Inflammatory macrophage (primary cell): ENCODE measurements at places on chromosomes 12 and 14.

DNA sequence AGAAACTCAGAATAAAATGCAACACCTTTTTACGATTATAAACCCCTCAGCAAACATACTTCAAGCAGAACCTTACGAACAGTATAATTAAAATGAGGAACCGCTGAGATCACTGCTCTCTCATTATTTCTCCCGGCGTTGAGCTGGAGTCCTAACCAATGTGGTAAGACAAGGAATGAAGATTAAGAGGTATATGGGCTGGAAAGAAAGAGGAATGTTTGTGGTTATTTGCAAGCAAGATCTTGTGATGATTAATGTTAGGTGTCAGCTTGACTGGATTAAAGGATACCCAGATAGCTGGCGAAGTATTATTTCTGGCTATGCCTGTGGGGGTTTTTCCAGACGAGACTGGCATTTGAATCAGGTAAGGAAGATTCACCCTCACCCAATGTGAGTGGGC is 10.3 kb upstream of the ZNF84 start:
- DNase-seq, result no peak

- DNase-seq, result no peak
These were observed 15.0 kb downstream of the EVL start for GRCh38 chr14:100080206-100080605.

- peak; percentile 34 for DNase-seq
These were observed 15.9 kb downstream of the PLEKHG3 start for GRCh38 chr14:64720131-64720576.

GRCh38 chr14:24332268-24332993 is 2.4 kb downstream of the ADCY4 start:
- DNase-seq, result peak; percentile 73

GRCh38 chr12:55711786-55712553 is 3.9 kb upstream of the BLOC1S1 start:
- no peak for DNase-seq

DNA sequence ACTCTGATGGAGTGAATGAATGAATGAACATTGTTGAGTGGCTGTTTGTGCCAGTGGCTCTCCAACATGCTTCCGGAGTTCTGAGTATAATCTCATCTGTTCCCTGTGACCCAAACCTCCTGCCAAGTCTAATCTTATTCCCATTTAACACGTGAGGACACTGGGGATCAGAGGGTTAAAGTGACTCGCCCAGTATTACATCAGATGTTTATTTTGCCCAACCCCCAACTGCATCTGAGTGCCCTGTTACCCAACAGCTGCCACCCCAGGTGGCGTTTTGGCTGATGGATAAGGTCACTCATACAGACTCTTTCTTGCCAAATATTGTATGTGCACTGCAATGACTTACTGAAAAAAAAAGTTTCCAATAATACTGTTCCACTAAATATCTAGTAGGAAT is 210.9 kb downstream of the EXOC5 start:
- DNase-seq, result no peak

- no peak for DNase-seq
These were observed 17.9 kb upstream of the TFCP2 start for GRCh38 chr12:51190820-51191219.

DNA sequence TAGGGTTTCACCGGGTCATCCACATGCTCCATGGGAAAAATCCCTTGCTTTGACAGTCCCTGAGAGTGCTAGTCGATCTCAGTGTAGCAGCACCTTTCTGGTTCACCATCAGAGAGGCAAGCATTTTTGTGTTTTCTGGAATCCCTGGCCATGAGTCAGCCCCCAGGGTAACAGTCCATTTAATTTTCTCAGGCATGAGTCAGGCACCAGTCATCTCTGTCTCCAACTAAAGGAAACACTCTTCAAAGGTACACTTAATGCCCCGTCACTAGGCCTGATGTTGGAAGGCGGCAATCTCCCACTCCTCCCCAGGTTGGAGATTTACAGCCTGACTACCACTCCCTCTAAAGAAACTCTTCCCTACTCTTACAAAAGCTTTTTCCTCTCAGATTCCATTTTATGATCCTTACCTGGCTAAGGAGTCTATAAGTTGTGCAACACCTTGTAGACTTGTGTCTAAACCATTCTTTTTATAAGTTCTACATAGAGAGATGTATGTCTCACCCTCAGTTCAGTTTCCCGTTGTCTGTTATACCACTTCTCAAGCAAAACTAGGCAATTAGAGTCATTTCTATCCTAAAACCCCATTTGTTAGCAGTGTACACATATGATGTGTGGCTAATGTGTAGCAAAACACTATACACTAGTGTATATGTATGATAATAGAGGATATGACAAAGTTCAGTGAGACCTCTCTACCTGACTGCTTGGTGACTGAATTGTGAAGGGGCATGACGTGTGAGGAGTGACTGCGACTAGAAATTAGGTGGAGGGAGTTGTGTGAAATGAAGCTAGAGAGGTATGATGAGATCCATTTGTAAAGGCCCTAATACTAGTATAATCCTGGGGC is 24.6 kb downstream of the TMEM19 start:
- DNase-seq, result no peak

DNA sequence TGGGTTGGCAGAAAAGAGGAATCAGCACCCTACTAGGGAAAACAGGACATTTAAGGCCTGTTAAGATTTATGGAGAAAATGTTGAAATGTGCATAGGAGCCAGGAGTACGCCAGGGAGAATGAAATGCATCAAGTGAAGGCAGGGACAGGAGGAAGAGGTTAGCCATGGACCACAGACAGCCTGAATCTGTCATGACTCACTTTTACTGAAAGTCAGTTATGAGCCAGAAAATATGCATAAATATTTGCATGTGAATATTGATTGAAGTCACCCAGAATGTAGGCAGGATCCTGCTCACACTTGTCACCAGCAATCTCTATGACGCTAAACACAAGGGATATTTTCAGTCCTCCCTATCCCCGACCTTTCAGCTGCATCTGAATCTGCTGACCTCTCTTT is 25.1 kb upstream of the CDK17 start:
- DNase-seq, result no peak

GRCh38 chr14:56608689-56609088 is 29.1 kb downstream of the TMEM260 start:
- DNase-seq, result no peak

GRCh38 chr14:20798932-20799331 is 3.7 kb downstream of the RNASE1 start:
- no peak for DNase-seq

- no peak for DNase-seq
These were observed 5.9 kb upstream of the PKP2 start for GRCh38 chr12:32902287-32902997.

GRCh38 chr14:93285044-93285443 is 47.8 kb downstream of the BTBD7 start:
- no peak for DNase-seq

GRCh38 chr14:76784881-76785280 is 23.6 kb downstream of the VASH1 start:
- peak; percentile 81 for DNase-seq

- no peak for DNase-seq
These were observed 24.3 kb upstream of the HSPB8 start for GRCh38 chr12:119154435-119154818.

DNA sequence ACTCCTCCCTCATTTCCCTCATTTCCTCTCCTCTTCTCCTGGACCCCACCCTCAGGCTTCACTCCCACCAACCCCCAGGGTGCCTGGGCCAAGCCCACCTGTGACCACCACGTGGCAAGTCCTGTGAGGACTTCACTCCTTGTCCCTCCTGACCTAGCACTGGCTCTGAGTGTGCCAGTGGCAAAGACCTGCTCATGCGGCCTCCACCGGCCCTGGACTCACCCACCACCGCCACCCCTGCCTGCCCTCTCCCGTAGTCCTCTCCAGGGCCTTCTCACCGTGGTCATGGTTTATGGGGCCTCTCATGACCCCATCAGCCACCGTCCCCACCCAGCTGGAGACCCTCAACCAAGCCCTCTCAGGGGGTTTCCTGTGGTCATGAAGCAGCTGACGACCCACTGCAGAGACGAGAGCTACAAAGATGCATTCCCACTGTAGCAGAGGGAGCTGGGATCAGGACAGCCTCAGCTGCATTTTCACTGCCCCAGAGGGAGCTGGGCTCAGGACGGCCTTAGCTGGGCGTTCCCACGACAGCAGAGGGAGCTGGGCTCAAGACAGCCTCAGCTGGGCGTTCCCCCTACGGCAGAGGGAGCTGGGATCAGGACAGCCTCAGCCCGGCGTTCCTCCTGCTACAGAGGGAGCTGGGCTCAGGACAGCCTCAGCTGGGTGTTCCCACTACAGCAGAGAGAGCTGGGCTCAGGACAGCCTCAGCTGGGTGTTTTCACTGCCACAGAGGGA is 3.2 kb upstream of the C14orf180 start:
- no peak for DNase-seq

GRCh38 chr14:52048641-52049204 is 20.1 kb downstream of the NID2 start:
- no peak for DNase-seq

- no peak for DNase-seq
These were observed 23.3 kb downstream of the PPP1R36 start for GRCh38 chr14:64573109-64573508.

- DNase-seq, result no peak
These were observed 217.6 kb downstream of the MED13L start for GRCh38 chr12:116059904-116060303.

- peak; percentile 76 for DNase-seq
These were observed 14.1 kb downstream of the DRAM1 start for GRCh38 chr12:101891462-101891971.

DNA sequence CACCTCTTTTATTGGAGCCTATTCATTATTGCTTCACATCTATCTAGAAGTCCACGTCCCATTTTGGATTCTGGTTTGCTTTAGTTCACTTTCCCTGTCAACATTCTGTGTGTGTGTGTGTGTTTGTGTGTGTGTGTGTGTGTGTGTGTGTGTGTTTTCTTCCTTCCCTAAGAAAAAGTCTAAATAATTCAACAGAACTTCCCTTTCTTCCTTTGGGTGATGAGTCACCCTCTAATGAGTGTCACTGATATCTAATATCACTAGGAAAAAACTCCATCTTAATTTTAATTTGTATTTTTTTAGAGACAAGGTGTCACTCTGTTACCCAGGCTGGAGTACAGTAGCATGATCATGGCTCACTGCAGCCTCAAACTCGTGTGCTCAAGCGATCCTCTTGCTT is 234.2 kb downstream of the TTC8 start:
- DNase-seq, result peak; percentile 53

DNA sequence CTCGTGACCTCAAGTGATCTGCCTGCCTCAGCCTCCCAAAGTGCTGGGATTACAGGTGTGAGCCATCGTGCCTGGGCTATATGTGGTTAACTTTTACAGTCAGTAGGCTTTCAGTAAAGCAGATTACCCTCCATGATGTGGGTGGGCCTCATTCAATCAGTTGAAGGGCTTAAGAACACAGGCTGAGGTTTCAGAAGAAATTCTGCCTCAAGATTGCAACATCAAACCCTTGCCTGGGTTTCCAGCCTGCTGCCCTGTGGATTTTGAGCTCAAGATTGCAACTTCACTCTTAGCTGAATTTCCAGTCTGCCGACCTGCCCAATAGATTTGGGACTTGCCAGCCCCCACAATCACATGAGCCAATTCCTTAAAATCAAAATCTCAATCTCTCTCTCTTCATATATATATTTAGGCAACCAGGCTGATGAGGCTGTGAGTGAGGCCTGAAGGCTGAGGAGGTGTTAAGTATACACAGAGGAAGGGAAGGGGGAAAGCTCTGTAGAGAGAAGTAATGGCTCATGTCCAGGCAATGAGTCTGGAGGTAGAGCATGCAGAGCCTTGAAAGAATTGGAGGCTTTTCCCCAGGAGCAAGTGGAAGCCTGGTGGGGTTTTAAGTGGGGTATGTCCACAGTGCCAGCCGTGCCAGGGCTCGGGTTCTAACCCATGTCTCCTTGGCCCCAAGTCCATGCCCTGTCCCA is 33.3 kb upstream of the ACTN1 start:
- DNase-seq, result peak; percentile 80

DNA sequence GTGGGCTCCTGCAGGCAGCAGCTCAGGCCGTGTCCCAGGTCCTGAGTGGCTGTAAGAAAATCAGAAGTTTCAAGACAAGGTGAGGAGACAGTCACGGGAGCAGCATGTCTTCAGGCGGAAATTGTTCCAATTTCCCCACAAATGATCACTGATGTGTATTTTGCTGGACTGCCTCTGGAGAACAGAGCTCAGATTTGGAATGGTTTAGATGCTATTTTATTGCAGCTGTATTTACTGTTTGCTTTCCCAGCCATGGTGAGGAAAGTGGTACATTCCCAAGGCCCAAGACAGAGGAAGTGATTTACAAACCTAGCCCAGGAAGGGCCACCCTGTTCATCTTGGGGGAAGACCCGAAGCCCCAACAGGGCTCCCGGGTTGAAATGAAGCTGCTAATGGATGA is 195.6 kb downstream of the CHST11 start:
- no peak for DNase-seq

GRCh38 chr12:40262657-40263056 is 37.9 kb downstream of the LRRK2 start:
- no peak for DNase-seq

DNA sequence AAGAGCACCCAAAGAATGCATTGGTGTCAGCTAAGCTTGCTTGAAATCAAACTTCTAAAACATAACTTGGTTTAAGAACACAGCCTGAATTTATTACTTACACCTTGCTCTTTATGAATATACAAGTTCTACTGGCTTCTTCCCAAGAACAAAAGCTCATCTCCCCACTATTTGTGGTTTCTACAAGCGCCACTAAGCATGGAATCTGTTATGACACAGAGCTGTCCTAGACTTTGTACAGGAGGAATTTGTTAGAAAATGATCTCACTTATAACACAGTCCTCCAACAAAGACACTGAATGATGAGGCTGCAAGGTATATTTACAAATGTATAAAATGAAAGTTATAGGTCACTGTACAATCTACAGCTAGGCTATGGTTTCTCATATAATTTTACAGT is 452.1 kb downstream of the BCAT1 start:
- no peak for DNase-seq

DNA sequence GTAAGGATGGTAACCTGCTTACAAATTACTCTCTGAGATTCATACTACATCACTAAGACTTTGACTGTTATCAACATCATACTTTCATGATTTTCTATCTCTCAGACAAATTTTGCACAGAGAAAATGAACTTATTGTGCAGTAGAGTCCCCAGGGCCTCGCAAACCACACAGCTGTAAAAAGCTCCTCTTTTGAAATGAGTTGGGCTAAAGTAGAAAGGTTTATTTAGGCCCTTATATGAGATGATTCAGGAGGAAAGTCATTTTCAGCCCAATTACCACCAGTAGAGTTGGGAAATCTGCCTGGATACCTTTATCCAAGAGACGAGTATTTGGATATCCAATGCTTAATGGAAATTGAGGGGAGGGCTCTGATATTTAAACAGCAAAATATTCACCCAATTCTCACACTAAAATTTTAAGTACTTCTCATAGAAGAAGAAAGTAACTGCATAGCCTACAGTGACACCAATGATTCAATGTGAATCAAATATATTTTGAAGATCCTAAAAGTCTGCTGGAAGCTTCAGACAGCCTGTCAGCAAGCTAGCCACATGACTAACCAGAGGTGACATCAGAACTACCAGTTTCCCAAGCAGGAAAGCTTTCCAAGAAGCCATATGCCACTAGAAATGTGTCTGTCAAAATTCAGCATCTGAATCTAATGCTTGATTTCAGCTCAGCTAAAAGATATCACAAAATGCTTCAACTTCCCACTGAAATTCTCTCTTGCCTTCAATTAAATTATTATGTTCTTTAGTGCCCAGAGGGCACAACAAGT is 190.1 kb upstream of the SYT1 start:
- DNase-seq, result no peak
